ENCODE measurements at places on chromosomes 3 and 15. TPM values are rescaled to one million over a fixed set of nuclear protein-coding genes. Genes with fewer than 3 reads are reported as not detected.

GRCh38 chr3:24048843-24049242 lies 103.8 kb downstream of the NR1D2 start:
- no peaks in the 10 kb centered on the region for H3K36me3 ChIP-seq
- H3K4me1 ChIP-seq: peaks cover 8% of the 10 kb centered on the region
- H3K4me3 ChIP-seq: no peak overlapping the region
- H3K27ac ChIP-seq: no peak overlapping the region
- DNase-seq: no peak

GRCh38 chr3:36373666-36374065 lies 6.6 kb upstream of the STAC start:
- H3K36me3 ChIP-seq: no peaks in the 10 kb centered on the region
- no peak overlapping the region for H3K27ac ChIP-seq
- no peak overlapping the region for H3K4me3 ChIP-seq
- H3K4me1 ChIP-seq: no peaks in the 10 kb centered on the region
- peaks cover 6% of the 10 kb centered on the region for H3K27me3 ChIP-seq
- DNase-seq: no peak

- H3K27ac ChIP-seq: no peak overlapping the region
- peaks cover 48% of the 10 kb centered on the region for H3K36me3 ChIP-seq
- H3K27me3 ChIP-seq: no peaks in the 10 kb centered on the region
- H3K4me3 ChIP-seq: no peak overlapping the region
Measured at GRCh38 chr3:134544316-134544715, 58.5 kb downstream of the CEP63 start.

DNA sequence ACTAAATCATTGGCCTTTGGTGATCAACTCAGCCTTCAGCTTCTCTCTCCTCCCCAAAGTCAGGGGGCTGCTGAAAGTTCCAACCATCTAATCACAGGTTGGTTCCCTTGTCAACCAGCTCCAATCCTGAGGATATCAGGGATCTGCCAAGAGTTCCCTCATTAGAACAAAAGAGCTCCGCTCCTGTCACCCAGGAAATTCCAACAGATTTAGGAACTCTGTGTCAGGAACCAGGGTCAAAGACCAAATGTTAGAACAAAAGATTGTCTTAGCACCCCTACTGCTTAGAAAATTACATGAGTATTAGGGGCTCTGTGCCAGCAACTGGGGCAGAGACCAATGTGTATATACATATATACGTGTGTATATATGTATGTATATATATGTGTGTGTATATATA lies 32.3 kb upstream of the RAB7A start:
- DNase-seq: no peak
- peaks cover 7% of the 10 kb centered on the region for H3K4me1 ChIP-seq

GRCh38 chr3:57855943-57856342 lies 99.8 kb downstream of the SLMAP start:
- H3K27me3 ChIP-seq: no peaks in the 10 kb centered on the region
- H3K4me3 ChIP-seq: no peak overlapping the region
- DNase-seq: no peak
- H3K4me1 ChIP-seq: no peaks in the 10 kb centered on the region
- H3K27ac ChIP-seq: no peak overlapping the region

- H3K27me3 ChIP-seq: no peaks in the 10 kb centered on the region
- no peak overlapping the region for H3K27ac ChIP-seq
- peaks cover 5% of the 10 kb centered on the region for H3K4me1 ChIP-seq
- no peak for DNase-seq
- peaks cover 64% of the 10 kb centered on the region for H3K36me3 ChIP-seq
Measured at GRCh38 chr15:76286271-76286879, 24.9 kb downstream of the ETFA start.

GRCh38 chr3:19471138-19471537 lies 322.8 kb downstream of the KCNH8 start:
- no peaks in the 10 kb centered on the region for H3K27me3 ChIP-seq
- H3K4me1 ChIP-seq: no peaks in the 10 kb centered on the region
- H3K36me3 ChIP-seq: no peaks in the 10 kb centered on the region
- DNase-seq: no peak
- no peak overlapping the region for H3K27ac ChIP-seq
- H3K4me3 ChIP-seq: no peak overlapping the region

DNA sequence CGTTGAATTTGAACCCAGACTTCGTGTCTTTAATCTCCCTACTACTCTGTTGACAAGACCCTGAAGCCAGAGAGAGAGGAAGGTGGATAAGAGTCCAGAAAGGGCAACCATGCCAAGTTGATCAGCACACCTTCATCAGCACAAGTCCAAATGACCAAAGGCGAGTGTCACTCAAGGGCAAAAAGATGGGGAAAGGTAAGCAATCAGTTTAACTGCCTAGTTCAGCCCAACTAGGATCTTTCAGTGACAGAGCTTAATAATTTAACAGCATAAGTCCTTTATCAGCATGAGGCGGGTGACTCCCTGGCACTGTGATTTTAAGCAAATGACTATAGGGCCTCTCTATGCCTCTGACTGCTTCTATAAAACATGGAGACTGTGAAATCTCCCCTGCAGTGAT lies 6.2 kb downstream of the SUCLG2 start:
- peak overlapping the region; percentile 58 for H3K27ac ChIP-seq
- DNase-seq: no peak
- H3K4me3 ChIP-seq: no peak overlapping the region
- no peaks in the 10 kb centered on the region for H3K36me3 ChIP-seq

DNA sequence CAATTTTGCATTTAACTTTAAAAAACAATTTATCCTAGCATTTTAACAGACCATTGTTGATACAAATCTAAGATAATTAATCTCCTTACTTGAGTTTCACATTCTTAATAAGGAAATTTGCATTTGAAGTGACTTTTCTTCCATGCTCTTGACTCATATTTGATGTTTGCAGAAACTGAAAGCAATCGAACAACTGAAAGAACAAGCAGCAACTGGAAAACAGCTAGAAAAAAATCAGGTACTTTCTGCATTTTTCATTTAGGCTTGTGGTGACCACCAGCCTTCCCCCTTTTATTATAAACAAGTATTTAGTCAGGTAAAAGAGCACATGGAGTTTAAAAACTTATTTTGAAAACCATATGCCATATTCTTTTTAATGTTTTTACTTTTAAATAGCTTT lies 20.1 kb upstream of the SELENOT start:
- H3K27me3 ChIP-seq: no peaks in the 10 kb centered on the region
- H3K36me3 ChIP-seq: peaks cover 67% of the 10 kb centered on the region

Gene IGF2BP2
- 17.9 TPM for total RNA-seq

Gene RLBP1
- not detected for total RNA-seq
